ENCODE measurements at places on chromosomes 1 and 21.

DNA sequence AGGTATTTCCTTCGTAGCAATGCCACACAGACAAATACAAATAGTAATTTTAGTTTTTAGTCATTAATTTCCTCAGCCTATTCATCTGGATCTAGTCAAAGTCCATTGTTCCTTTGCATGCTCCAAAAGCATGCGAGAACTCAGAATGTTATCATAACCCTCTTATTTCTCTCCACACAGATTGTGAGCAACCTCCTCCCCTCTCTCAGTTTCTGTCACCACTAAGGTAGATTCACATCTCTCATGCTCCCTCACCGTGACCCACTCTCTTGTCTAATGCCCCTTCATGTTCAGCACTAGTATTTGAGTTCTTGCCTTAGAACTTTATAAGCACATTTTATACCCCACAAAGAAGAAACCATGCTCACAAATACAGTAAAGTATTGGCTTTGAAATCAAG, 582.4 kb downstream of the PLA2G4A start:
- DNase-seq = no peak

DNA sequence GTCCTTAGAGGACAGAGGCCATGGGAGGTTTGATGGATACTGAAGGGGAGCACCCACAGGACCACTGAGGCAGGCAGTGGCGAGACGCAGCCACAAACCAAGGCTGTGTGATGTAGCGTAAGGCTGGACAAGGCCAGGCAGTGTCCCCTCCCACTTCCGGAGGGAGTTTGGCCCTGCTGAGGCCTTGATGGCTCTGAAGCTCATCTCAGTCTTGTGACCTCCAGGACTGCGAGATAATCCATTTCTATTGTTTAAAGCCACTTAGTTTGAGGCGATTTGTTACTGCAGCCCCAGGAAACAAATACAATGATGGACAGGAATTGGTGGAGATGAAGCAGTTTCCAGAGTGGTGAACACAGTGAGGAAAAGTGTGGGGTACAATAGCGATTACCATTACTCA, 15.3 kb downstream of the PIGP start:
- no peak for DNase-seq

DNA sequence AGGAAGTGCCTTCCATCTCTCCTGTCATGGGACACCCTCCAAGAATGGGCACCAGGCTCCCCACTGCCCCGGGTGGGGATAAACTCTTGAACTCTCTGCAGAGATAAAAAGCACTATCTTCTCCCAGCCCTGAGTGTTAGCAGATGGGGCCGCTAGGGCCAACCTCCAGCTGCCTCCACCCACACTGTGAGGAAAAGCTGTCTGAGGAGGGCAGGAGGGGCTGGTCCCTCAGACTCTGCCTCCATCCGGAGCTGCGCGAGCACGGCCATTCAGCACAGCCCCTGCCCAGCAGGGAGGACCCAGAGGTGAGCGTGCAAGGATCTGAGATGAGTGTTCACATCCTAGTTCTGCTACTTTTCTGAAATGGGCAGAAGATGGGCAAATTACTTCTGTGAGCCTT, 51.8 kb upstream of the TRABD2B start:
- DNase-seq = no peak

- DNase-seq = peak; percentile 41
Measured at GRCh38 chr1:47262787-47263413, 30.9 kb upstream of the TAL1 start.

DNA sequence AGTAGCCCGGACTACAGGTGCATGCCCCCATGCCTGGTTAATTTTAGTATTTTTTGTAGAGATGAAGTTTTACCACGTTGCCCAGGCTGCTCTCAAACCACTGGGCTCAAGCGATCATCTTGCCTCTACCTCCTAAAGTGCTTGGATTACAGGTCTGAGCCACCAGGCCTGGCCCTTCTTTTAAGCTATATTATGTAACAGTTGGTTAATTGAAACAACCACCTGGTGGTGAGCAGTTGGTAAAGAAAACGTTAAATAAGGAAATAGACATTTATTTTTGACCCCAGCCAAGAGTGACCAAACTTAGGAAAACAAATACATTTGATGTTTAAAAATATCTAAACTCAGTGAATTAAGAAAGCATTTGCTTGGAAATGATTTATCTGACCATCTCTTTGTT, 12.1 kb upstream of the PDC start:
- no peak for DNase-seq

- DNase-seq = peak; percentile 58
Measured at GRCh38 chr21:34129039-34129891, 55.9 kb downstream of the MRPS6 start.

DNA sequence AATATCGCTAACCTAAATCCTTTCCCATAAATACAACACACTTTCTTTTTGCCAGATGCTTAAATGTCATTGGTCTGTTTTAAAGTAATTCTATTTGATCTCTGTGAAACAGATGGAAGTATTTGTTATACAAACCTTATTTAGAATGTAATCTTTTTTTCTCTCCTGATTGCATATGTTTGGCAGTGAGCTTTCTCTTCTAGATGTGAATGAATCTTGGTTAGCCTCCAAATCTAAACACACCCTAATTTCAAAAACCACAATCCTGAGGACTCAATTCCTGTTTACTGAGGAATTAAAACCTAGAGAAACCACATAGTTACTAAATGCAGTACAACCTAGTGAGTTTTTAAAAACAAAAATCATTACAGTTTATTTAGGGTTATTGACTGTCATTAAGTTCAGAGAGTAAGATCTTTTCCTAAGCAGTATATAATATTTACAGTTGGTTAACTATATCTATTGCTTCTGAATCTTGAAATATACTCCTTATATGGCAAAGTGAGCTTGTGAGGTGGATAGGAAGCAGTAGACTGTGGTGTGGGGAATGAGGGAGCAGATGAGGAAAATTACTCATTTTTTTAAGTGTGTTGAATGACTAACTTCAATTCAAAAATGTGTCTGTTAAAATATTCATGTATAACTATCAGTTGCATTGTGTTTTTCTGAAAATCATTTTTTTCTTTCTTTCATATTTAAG, 218.7 kb downstream of the FMN2 start:
- DNase-seq = no peak

GRCh38 chr1:6962996-6963911, 178.0 kb downstream of the CAMTA1 start:
- no peak for DNase-seq

DNA sequence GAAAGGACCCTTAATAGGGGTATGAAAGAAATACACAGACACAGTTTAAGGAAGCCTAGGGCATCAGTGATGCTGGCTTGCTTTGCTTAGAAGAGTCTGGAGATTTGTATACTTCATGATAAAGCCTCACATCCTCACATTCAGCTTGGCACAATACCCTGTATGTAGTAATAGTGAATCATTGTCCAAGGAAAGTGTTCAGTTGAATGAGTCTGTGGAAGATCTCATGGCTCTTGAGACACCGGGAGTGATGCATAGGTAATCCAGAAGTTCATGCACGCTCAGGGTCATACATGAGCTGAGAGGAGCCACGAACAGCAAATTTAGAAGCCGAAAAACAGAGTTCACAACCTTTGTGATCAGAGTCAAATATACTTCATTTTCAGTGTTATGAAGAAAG, 537.2 kb upstream of the TMPRSS15 start:
- no peak for DNase-seq

DNA sequence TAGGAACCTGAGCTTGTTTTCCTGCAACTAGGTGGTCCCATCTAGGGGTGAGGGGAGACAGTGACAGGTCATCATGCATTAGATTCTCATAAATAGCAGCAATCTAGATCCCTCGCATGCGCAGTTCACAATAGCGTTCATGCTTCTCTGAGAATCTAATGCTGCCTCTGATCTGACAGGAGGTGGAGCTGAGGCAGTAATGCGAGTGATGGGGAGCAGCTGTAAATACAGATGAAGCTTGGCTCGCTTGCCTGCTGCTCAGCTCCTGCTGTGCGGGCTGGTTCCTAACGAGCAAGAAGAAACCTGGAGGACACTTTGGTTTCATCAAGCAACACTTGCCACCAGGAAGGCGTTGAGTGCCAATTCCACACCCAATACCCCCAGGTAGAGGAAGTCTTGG, 95.1 kb upstream of the OLIG2 start:
- DNase-seq = no peak

- peak; percentile 15 for DNase-seq
Measured at GRCh38 chr1:221543529-221544120, 198.3 kb downstream of the DUSP10 start.

- DNase-seq = peak; percentile 41
Measured at GRCh38 chr1:210360852-210361477, 32.3 kb downstream of the HHAT start.

DNA sequence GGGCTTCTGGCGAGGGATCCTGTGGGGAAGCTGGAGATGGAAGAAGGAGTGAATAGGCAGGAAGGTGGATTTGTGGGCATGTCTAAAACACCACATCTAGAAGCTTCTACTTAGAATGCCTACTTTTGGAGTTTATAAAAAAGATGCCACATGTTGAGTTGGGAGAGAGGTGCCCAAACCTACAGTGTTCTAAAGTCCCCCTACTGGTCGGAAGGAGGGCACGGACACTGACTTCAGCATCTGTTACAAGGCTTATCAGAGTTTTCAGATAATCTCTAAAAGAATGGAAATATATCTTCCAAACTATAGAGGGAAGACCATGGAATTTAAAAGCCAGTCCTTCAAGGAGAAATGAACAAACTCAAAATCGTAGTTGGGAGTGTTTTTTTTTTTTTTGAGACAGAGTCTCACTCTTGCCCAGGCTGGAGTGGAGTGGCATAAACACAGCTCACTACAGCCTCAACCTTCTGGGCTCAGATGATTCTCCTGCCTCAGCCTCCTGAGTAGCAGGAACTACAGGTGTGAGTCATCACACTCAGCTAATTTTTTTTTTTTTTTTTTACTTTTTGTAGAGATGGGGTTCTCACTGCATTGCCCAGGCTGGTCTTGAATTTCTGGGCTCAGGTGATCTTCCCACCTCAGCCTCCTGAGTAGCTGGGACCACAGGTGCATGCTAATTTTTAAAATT, 14.8 kb downstream of the IBA57 start:
- no peak for DNase-seq

DNA sequence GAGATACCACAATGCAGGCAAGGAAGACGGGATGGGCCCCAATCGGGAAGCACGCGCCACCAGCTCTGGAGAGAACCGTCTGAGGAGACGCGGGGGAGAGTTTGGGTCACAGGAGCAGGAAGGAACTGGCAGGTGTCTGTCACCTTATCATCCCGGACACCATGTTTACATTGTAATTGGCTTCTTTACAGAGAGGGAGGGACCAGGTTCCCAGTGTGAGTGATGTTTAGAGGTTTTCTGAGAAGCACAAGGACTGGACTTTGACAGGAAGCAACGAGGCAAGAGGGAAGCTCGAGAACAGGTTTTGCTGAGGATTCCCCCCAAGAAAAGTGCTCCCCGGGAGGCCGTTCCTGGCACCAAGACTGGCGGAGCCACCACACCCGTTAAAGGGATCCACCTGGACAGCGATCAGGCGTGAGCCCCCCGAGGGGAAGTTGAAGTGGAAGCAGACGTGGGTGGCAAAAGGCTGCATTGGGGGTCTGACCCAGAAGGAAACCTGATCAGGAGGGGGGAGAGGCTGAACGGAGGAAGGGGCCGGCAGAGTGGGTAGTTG, 957 bp downstream of the EPS15 start:
- peak; percentile 62 for DNase-seq

Measured in CD4-positive, alpha-beta T cell treated with Interleukin-15 for 4 hours (primary cell).